Fibroblast of lung (primary cell): ENCODE measurements at places on chromosomes 4 and X. TPM values are rescaled to one million over a fixed set of nuclear protein-coding genes. Genes with fewer than 3 reads are reported as not detected.

CYP4V2 gene
- 27.2 and 37.8 TPM in 2 replicates for total RNA-seq

RNF128 gene
- total RNA-seq: 2.3 and 8.1 TPM in 2 replicates

PLS3 gene
- 223 and 277 TPM in 2 replicates for total RNA-seq

TCEAL4 gene
- total RNA-seq: 57.0 and 63.6 TPM in 2 replicates

IL15 gene
- 5.9 and 14.9 TPM in 2 replicates for total RNA-seq
